ENCODE measurements at places on chromosomes 4 and X. TPM values are rescaled to one million over a fixed set of nuclear protein-coding genes. Genes with fewer than 3 reads are reported as not detected.

The DNAAF6 gene
- total RNA-seq, result not detected

The PCSK1N gene
- 3.1 TPM for total RNA-seq

- DNase-seq, result peak; percentile 80
Observed at GRCh38 chr4:85807247-85807950, 332.4 kb downstream of the ARHGAP24 start.

- DNase-seq, result no peak
Observed at GRCh38 chr4:31803526-31804195, 1083.5 kb downstream of the PCDH7 start.

The RHOH gene
- total RNA-seq, result not detected
